Right ventricle myocardium superior (tissue), 1 donor: ENCODE measurements at places on chromosomes 11 and 22. TPM values are rescaled to one million over a fixed set of nuclear protein-coding genes. Genes with fewer than 3 reads are reported as not detected.

- no peak for DNase-seq
These were observed 14.5 kb downstream of the MAML2 start for GRCh38 chr11:96328395-96329010.

DNA sequence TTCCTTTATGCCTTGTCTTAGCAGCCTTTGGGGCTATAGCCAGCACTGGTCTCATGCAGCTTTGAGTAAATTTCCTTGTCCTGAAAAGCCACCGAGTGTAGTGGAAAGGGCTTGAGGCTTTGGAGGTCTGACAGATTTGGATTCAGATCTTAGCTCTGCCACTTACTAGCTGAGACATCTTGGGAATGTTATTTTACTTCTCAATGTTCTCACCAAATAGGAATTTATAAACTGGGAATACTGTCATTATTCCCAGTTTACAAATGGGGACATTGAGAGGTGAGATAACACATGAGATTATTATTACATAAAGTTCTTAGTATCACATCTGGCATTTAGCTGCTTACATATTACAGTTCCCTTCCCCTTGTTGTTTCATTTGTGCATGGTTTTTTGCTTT, 95.5 kb downstream of the COMMD9 start:
- no peak for DNase-seq

Gene KDELR3
- total RNA-seq, result 3.1 TPM

- no peak for DNase-seq
These were observed 33.8 kb downstream of the NEAT1 start for GRCh38 chr11:65456418-65456817.

DNA sequence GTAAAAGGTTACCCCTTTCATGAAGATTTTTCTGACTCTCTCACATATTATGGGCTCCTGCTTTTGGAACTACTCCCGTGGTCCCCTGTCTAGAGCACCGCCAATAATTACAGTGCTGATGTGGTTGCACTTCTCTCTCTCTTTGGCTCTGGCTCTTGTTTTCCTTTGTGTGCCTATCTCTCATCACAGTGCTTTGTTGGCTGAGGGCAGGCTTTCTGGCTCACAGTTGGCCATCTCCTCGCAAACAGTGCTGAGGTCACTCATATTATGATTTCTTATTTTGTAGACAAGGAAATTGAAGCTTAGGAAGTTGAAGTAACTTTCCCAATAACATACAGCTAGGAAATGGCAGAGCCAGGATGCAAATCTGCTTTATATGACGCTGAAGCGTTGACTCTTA, 192.5 kb downstream of the DDX10 start:
- DNase-seq, result peak; percentile 61

GRCh38 chr11:1727096-1727690, 23.2 kb downstream of the IFITM10 start:
- no peak for DNase-seq

GRCh38 chr11:86692317-86692716, 19.9 kb upstream of the ME3 start:
- DNase-seq, result no peak

Gene DEPDC7
- total RNA-seq, result 0.32 TPM
